ENCODE measurements at places on chromosomes 16 and 17. TPM values are rescaled to one million over a fixed set of nuclear protein-coding genes. Genes with fewer than 3 reads are reported as not detected.

The TAX1BP3 gene
- total RNA-seq, result 17.6 TPM

The KRTAP4-4 gene
- total RNA-seq, result not detected

The SLC12A3 gene
- not detected for total RNA-seq

The MRM1 gene
- total RNA-seq, result 2.2 TPM

The ZMYND15 gene
- 0.18 TPM for total RNA-seq

The CYB5D1 gene
- 15.3 TPM for total RNA-seq

The MFSD6L gene
- 0.09 TPM for total RNA-seq

The NFE2L1 gene
- total RNA-seq, result 45.1 TPM

The RBFOX1 gene
- total RNA-seq, result 27.6 TPM

The ERN1 gene
- 8.7 TPM for total RNA-seq

The SOX9 gene
- 22.3 TPM for total RNA-seq

The IL4R gene
- total RNA-seq, result 3.6 TPM

The ARHGAP44 gene
- 10.7 TPM for total RNA-seq

The RHBDF1 gene
- total RNA-seq, result 5.3 TPM

The SUPT4H1 gene
- total RNA-seq, result 26.7 TPM
